Esophagus squamous epithelium (tissue), 5 donors: ENCODE measurements at places on chromosomes 2 and 18.

DNA sequence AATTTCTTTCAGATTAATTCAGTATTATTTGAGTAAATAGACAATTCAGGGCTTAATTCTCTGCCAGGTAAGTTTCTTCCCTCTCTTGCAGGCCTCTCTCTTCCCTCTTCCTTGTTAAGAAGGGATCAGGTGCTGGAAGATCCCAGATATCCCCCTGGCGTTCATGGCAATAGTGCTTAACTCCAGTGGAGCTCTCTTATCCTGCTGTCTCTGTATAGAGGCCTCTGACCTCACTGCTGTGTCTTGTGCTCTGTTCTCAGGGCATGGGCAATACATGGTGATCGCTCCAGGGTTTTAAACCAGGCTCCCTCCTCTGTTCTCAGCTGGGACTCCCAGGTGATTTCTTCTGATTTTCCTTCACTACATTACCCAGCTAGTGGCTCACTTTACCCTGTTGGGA is 226.8 kb downstream of the MC4R start:
- DNase-seq: no peak

GRCh38 chr2:58039170-58039611 is 7.4 kb upstream of the VRK2 start:
- DNase-seq: no peak

GRCh38 chr2:40189881-40190280 is 262.0 kb downstream of the SLC8A1 start:
- DNase-seq: no peak

DNA sequence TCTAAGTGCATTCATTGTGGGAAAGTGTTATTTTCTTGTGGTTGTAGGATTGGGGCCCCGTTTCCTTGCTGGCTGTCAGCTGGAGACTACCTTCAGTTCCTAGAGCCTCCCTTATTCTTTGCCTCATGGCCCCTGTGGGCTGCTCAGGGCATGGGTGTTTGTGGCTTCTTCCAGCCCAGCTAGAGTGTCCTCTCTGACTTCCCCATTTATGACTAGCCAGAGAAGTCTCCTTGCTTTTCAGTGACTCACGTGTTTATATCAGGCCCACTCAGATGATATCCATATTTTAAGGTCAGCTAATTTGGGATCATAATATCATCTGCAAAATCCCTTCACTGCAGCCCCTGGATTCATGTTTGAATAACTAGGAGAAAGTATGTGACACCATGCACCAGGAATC is 62.8 kb downstream of the DTNA start:
- no peak for DNase-seq

- DNase-seq: no peak
These were observed 124.4 kb downstream of the TTC27 start for GRCh38 chr2:32752205-32752604.

DNA sequence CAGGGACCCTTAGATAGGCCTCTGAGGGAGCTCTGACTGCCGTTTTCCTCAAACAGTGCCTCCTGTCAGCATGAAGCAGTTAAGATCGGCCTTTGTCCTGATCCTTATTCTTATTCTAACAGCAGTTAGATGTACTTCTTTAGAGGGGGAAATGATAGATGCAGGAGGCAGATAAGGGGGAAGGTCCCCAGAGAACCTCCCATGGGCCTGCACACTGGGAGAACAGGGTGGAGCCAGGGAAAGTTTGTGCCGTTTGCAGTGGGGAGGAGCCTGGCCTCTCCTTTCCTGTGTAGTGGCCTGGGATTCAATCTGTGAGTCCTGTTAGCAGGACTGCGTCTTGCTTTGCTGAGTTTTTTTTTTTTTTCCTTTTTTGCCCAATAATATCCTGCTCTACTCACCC is 7.9 kb upstream of the INPP4A start:
- no peak for DNase-seq

DNA sequence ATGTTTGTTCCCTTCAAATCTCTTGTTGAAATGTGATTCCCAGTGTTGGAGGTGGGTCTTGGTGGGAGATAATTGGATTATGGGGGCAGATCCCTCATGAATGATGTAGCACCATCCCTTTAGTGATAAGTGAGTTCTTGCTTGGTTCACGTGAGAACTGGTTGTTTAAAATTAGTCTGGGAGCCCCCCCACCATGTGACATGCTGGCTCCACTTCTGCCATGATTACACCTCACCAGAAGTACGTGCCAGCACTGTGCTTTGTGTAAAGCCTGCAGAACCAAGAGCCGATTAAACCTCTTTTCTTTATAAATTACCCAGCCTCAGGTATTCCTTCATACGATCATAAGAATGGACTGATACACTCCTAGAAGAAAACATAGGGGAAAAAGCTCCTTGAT is 10.1 kb downstream of the ABI2 start:
- no peak for DNase-seq

- no peak for DNase-seq
These were observed 159.6 kb downstream of the SLC8A1 start for GRCh38 chr2:40292291-40292690.

DNA sequence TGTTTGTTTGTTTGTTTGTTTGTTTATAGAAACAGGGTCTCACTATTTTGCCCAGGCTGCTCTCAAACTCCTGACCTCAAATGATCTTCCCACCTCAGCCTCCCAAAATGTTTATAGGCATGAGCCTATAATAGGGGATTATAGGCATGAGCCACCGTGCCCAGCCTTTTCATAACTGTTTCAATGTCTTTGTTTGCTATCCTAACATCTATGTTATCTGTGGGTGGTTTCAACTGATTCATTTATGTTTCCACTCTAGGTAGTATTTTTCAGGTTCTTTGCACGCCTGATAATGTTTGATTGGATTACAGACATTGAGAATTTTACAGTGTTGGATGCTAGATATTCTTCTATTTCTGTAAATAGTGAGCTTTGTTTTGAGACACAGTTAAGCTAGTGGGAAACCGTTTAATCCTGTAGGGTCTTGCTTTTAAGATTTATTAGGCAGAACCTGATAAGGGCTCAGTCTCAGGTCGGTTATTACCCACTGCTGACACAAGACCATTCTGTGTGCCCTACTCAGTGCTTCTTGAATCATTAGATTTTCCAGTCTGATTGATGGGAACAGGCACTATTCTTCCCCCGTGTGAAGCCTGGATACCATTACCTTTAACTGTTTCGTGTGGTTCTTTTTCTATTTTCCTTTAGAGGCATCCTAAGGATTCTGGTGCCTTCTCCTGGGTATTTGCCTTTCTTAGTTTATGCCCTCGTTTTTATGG is 76.5 kb upstream of the TMEM87B start:
- no peak for DNase-seq

GRCh38 chr18:63975628-63976027 is 5.7 kb downstream of the SERPINB8 start:
- DNase-seq: no peak

DNA sequence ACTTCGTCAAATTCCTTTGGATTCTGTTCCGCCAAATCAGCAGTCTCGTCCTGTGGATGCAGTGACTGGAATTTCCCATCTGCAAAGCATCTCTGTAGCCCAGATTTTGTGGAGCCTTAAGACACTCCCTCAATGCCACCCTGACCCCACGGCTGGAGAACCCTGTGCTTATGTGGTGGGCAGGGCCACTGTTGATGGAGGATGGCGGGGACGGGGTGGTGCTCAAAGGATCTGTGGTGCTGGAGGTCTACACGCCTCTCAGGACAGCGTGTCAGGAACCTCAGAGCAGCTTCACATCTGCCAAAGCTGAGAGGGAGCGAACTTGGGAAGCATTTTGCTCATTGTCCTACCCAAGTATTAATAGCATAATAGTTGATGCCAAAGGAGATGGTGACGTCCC is 200.1 kb downstream of the MGAT5 start:
- DNase-seq: no peak

DNA sequence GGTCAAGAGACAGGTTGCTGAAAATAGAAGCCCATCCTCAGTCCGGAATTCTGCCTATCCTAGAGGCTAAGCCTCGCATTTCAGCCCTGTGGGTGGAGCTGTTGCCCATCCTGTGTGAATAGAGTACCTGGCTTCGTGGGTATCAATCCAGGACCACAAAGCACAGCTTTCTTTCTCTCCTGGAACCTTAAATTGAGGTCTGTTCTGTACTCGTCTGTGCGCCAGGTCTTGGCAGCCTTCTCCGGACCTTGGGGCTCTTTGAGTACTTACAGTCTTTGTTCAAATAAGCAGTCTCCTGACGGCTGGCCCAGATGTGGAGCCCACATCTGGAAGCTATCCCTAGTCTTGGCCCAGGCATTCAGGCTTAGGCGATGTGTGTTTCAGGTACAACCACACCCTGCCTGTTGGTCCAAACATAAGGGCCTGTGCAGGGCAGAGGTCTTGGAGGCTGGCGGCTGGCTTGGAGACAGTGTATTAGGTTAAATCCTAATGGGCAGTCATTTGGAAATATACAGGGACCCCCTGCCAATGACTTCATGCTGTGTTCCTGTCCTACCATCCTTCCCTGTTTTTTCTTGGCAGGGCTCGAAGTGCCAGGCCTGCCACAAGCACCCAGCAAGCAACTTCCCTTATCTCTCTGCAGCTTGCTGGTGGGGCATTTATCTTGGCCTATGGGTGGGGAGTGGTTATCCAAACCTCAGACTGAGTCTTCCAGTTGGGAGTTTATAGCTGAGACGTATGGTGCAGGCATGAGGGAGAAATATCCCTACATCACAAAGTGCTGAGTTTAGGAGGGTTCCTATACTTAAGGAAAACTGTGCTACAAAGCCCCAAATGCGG is 294.1 kb downstream of the BCL2 start:
- no peak for DNase-seq

GRCh38 chr2:173086518-173087213 is 11.0 kb downstream of the MAP3K20 start:
- no peak for DNase-seq

- no peak for DNase-seq
These were observed 57.1 kb downstream of the SNORC start for GRCh38 chr2:232927032-232927792.

- no peak for DNase-seq
These were observed 75.3 kb downstream of the PTPRM start for GRCh38 chr18:7642331-7642890.

DNA sequence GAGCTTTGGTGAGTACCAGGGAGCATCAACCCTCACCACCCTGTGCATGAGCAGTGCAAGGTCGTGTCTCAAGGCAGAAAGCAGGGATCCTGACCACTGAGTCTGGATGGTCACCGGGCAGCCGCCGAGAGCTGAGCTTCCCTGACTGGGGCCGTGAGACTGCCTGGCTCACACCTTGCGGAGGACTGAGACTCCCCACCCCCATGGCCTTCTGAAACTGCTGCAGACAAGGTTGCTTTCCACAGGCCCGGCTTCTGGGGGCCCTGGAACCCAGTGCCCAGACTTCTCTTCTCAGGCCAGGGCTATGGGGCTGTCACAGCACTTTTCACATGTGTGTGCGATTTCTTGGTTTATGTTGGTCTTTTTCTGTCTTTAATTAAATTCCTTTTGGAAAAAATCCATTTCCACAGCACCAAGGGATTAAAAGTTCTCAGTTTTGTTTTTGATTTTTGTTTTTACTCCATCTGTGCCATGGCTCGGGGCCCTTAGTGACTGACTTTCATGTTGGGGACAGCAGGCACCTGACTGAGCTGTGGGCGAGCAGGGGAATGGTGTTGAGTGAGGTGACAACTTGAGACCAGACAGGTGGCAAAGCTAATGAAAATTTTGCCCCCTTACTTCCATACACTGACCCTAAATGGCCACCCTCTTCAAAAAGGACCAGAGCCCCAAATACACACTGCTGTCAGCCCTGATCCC is 297.9 kb downstream of the CYP26B1 start:
- DNase-seq: no peak

DNA sequence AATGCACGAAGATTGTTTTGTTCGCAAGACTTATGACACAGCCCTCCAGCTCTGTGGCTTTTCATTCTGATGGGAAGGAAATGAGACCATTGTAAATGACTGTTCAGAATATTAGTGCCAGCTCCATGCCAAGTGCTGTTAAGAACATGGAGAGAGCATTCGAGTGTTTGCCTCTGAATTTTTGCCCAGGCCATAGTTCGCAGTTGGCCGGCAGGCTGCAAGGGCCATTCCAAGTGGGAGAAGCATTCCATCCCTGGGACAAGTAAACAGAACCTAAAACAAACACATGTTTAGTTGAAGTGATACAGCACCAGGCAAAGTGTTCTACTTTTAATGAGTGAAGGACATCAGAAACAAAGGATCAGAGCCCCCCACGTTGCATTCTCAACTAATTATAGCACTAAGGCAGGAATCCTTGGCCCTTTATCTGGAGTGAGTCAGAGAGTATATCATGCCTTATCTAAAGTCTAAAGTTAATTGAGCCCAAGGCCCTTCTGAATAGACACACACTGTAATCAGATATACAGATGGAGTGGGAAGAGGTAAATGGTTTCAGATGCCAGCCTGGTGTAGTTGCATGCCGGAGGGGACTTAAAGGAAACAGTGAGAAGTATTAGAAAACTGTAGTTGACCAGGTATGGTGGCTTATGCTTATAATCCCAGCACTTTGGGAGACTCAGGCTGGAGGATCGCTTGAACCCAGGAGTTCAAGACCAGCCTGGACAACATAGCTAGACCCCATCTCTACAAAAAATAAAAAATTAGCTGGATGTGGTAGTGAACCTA is 53.3 kb downstream of the NEDD4L start:
- no peak for DNase-seq

GRCh38 chr2:224577541-224577940 is 7.6 kb downstream of the CUL3 start:
- no peak for DNase-seq

DNA sequence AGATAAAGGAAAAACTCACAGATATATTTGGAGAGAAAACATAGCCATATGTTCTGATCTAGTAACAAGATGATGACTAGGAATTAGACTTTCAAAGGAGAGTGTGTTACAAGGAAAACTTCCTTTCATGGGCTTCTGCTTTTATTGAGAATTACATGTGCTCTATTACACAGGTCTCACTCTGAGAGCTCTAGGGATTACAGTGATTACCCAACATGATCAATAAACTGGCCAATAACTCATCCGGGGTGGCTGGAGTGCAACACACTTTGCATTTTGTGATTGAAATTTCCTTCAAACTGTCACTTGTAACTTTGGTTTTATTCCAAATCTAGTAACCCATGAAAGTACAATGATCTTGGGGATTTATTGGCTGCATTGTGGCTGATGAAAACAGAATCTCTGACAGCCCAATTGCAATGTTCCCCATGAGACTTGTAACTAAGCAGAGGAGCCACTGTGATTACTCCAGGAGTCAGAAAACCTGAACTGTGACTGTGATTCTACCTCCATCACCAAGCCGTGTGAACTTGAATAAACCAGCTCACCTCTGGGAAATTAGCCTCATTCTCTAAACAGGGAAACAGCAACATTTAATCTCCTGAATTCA is 40.2 kb upstream of the LRRC30 start:
- no peak for DNase-seq

- DNase-seq: no peak
These were observed 103.7 kb upstream of the THOC1 start for GRCh38 chr18:371609-371982.
